NCI-H748 treated with DMSO at 0.1 percent for 48 hours (cell line): ENCODE measurements at places on chromosomes 1 and 21.

GRCh38 chr21:41052820-41053555 is 115.0 kb upstream of the BACE2 start:
- DNase-seq: no peak

- DNase-seq: no peak
These were observed 79.0 kb downstream of the ZNF281 start for GRCh38 chr1:200330741-200331428.

- DNase-seq: no peak
These were observed 1096.8 kb downstream of the ADGRL2 start for GRCh38 chr1:82897549-82897948.

- no peak for DNase-seq
These were observed 70.9 kb downstream of the TCP10L start for GRCh38 chr21:32514275-32515055.

- DNase-seq: no peak
These were observed 27.4 kb downstream of the ARHGEF16 start for GRCh38 chr1:3481836-3482375.

- no peak for DNase-seq
These were observed 57.3 kb downstream of the SDCCAG8 start for GRCh38 chr1:243312952-243313634.

- no peak for DNase-seq
These were observed 33.0 kb upstream of the PDPN start for GRCh38 chr1:13550663-13551062.

DNA sequence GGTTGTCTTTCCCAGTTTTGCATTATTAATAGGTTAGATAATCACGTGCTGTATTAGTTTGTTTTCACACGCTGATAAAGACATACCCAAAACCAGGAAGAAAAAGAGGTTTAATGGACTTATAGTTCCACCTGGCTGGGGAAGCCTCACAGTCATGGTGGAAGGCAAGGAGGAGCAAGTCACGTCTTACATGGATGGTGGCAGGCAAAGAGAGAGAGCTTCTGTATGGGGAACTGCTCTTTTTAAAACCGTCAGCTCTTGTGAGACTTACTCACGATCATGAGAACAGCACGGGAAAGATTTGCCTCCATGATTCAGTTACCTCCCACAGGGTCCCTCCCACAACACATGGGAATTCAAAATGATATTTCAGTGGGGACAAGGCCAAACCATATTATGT is 2.3 kb upstream of the VCAM1 start:
- no peak for DNase-seq

DNA sequence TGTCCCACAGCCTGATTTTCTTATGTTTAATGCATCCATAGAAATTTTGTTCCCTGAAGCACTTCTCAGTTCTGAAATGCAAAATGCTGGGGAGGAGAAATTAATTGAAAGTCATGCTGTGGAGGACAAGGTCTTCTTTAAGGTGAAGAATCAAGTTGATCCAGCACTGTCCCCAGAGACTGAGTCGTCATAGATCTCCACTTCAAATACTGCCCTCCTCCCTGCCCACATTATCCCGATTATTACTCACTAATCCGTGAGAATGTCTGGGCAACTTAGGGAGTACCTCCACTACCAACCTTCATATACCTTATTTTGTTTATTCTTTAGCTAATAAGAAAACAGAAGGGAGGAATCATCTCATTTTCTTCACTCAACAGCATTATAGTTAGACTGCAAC is 70.0 kb upstream of the FMN2 start:
- no peak for DNase-seq

DNA sequence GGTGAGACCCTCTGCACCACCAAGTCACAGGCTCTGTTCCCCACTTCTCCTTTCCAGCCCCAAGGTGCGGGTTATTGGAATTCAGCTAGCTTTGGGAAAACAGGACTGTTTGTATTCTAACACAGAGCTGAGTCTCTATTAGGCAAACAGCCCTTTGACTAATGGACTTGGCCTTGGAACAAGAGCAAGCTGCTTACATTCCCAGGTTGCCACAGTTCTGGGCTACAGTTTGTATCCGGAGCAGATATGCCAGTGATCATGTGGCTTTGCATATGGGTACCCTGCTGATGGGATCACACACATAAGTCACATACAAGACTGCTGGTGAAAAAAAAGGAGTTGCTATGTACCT is 110.5 kb upstream of the COA6 start:
- DNase-seq: no peak

DNA sequence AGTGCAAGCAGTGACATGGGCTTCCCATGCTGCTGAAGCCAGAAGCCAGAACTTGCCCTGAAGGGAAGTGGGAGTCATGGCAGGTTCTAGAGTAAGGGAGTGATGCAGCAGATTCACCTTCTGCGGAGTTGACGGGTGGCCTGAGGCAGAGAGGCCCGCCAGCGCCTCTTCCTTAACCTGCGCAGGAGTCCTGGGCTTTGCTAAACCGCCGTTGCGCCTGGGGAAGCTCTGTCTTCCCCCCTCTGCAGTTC is 67.3 kb downstream of the OBSCN start:
- no peak for DNase-seq

DNA sequence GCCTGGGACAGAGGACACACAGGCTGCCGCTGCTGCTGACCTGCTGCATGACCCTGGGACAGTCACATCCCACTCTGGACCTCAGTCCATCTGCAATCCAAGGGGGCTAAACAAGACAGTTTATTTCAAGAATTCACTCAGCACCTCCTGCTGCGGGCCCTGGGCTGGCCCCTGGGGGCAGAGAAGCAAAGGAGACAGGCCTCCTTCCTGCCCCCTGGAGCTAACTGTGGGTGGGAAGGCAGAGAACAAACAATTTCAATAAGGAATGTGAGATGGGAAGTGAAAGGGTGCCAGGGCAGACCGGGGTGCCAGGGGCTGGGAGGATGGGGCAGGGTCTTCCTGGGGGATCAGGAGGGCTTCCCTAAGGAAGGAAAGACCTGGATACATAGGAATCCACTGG is 60.0 kb downstream of the TAS1R2 start:
- no peak for DNase-seq

DNA sequence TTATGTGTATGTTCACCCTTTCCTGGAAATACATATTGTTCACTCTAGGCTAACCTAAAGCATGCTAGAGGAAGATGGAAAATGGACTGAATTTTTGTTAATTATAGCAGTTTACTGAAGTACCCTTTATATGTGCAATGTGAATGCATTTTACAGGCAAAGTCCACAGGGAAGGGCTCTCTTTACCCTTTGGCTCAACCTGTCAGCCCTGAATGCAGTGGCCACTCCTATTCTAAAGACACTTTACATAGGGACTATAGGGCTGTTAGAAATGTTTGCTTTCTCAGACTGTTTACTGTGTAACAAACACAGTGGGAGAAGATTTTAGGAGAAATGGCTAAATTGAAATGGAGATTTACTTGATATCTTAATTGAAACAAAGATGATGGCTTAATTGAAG is 78.5 kb downstream of the BRINP2 start:
- DNase-seq: no peak
